ENCODE measurements at places on chromosomes 6 and 20. TPM values are rescaled to one million over a fixed set of nuclear protein-coding genes. Genes with fewer than 3 reads are reported as not detected.

DNA sequence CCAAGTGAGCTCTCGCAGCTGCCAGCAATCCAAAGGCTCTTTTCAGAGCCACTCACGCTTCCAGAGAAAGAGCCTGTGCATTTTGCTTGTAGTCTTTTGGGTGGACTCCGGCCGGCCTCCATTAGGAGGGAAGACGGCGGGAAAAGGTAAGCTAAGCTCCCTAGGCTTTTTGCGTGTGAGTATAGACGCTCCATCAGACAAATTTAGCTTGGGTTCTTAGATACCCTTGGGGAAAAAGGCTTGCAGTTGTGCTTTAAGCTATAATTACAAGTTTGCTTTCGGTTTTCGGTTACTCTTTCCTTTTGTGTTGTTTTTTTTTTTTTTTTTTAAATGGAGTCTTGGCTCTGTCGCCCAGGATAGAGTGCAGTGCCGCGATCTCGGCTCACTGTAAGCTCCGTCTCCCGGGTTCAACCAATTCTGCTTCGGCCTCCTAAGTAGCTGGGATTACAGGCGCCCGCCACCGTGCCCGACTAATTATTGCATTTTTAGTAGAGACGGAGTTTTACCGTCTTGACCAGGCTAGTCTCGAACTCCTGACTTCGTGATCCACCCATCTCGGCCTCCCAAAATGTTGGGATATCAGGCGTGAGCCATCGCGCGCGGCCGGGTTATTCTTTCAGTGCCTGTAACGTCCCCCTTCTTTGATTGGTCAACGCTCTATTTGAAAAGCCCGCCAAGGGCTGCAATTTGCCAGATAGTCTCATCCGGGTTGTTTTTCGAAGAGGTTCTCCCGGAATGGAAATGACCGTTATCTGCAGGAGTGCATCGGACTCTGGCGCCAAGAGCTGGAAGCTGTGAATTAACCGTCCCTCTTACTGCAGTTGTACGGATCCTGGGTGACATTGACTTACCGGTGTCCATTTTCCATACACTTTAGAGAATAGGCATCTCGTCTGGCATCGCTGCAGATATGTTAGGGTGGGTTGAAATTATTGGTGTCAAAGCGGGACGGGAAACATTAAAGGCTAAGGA lies 18.1 kb downstream of the OR2B2 start:
- peak; percentile 98 for DNase-seq

- peak; percentile 26 for DNase-seq
Observed at GRCh38 chr20:59788811-59789397, 144.5 kb downstream of the SYCP2 start.

DNA sequence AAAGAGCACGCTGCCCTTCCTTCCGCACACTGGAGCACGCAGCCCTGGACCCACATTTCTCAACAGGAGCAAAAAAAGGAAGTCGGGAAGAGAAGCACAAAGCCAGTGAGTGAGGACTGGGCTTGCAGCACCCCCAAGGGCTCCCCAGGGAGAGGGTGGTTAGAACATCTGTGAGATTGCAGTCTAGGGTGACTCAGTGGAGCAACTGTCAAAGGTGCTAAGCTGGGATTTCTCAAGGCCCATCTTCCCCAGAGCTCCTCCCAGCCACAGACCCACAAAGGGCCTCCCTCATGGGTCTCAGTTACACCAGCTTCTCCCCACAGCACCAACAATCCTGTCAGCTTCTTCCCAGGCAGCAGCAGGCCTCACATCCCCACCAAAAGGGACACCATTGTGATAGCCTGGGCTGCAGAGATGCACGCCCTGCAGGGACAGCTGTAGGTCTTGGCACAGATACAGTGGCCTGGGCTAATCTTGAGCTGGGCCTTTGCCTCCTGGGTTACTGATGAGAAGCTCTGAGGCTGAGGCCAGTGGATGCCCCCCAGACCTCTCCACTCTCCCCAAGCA lies 39.6 kb upstream of the CD93 start:
- peak; percentile 72 for DNase-seq

DNA sequence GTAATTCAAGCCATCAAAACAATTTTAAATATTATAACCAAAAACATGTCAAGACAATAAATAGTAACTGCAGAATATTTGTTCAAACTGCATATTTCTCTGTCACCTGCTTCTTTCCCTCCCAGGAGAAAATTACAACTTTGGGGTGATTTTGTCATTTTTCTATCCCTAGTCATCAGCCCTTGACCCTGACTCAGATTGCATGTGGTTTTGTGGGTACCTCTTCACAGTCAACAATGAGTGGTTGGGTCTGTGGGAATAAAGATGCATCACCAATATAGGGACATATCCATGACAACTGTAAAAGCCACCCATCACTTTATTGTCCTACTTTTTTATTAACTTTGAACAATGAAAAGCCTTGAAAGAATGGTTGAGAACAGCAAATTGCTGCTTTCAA lies 7.3 kb downstream of the COL10A1 start:
- no peak for DNase-seq

GRCh38 chr6:107123501-107123900 lies 8.2 kb upstream of the BEND3 start:
- DNase-seq = no peak

- no peak for DNase-seq
Observed at GRCh38 chr20:42472198-42472597, 717.5 kb downstream of the PTPRT start.

DNA sequence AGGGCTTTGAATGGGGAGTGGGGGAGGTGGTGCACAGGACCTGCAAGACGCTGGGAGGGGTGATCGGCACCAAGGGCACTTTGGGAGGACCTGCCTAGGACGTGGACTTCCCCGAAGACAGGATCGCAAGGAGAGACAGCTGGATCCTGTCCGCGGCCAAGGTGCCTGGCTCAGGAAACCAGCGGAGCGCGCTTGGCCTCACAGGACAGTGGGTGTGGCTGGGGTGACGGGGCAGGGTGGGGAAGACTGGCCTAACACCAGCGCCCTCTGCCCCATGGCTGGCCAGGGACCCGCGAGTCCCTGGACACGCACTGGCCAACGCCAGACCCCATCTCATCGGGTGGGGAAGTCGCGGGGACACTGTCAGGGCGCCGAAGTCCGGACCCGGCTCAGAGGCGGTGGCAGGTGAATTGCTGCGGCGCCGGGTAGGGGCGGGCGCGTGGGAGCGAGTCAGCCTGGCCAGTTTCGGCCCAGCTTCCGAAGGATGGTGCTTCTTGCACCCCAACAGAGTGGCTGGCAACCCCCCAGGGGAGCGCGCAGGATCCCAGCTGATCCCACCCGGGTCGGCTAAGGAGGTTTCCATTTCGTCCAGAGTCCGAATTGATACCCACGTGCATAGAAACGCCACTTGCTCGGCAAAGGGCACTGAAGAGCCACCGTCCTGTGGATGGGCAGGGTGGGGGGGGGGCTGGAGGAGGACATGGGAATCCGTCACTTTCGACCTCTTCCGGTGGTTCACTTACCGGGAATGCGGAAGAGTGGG lies 785 bp upstream of the THBD start:
- DNase-seq = no peak

GRCh38 chr6:128149796-128150195 lies 248.9 kb upstream of the THEMIS start:
- DNase-seq = no peak

DNA sequence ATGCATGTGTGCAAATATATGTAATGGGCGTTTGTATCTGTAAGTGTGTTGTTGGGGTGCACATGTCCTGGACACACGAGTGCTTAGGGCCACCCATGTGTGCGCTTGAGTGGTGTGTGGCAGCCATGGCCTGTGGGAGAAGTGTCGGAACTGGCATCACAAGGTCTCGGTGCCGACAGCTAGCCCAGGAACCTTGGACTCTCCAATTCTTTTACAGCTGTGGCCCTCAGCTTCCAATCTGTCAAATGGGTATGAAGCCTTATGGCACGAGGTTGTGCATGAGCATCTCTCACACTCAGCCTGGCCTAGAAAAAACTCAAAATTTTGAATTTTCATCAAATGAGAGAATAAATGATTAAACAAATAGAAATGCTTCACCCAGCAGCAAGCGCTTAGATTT lies 42.0 kb downstream of the SPDEF start:
- no peak for DNase-seq

- no peak for DNase-seq
Observed at GRCh38 chr6:35474131-35474941, 6.1 kb downstream of the RPL10A start.

- no peak for DNase-seq
Observed at GRCh38 chr6:319177-320131, 27.2 kb downstream of the DUSP22 start.

- no peak for DNase-seq
Observed at GRCh38 chr6:95785785-95786184, 208.4 kb downstream of the MANEA start.

GRCh38 chr6:135935941-135936601 lies 84.6 kb downstream of the PDE7B start:
- DNase-seq = peak; percentile 53

DNA sequence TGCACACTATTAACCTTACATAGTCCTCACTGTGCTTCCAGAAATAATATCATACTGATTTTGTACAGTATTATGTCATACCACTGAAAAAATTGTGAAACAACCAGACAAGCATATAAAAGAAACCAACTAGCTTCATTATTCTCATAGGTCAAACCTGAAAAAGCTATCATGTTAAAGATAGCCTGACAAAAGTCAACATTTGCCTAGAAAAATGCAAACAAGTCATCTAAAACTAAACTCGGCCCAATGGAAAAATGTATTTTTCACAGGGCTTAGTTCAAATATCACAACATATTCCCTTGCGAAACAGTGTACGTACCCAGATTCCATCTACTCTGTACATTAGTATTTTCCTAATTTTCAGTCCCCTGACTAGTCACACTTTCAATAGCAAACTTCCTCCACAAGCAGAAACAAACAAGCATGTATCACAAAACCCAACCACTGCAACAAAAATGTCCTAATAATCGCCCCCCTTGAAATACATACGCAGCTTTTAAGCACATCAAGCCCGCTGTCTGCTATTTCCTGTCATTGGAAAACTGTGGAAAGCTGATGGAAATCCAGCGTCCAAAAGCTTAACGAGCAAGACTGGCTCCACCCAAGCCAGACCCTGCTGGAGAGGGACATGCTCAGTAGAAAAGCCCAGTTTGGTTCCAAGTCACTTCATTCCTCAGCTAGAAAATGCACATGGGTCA lies 93.1 kb downstream of the EPB41L2 start:
- peak; percentile 87 for DNase-seq

- peak; percentile 20 for DNase-seq
Observed at GRCh38 chr6:38320358-38320757, 319.4 kb downstream of the BTBD9 start.

DNA sequence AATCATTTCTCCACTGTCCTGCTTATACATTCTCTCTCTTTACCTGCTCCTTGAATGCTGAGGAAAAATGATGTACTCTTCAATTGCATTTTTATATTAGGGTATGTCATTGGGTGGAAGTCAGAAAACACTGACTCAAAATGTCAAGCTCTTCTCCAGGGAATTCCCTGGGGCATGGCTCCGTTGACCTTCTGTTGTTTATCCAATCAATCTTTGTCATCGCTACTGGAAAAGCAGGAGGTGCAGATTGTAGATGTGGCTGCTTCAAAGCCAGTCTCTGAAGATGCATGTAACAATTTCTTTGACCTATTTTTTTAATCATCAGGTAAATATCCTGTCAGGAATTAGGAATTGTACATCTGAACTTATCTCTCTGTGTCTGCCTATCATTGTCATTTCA lies 63.9 kb upstream of the TENT5A start:
- DNase-seq = no peak

DNA sequence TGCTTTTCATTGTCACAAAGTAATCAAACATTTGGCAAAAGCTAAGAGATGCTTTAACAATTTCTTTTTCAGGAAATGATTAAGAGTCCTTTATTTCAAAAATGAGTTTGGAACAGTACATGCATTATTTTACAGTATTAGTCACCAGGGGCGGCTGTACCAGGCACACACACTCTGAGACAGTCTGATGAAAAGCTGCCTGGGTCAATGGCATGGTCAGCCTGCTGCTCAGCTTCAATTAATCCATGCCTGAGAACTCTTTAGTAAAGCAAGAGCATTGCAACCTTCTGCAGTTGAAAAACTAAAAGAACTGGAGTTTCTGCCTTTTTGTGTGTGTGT lies 105.5 kb downstream of the TULP4 start:
- DNase-seq = no peak

GRCh38 chr6:11366183-11366933 lies 133.9 kb upstream of the NEDD9 start:
- no peak for DNase-seq

GRCh38 chr20:38165089-38165965 lies at the start of gene TGM2:
Gene TGM2, minus strand, starts transcription at chr20:38165270. Its CDS starts 72 bp downstream, at chr20:38165198.
- peak; percentile 74 for DNase-seq

DNA sequence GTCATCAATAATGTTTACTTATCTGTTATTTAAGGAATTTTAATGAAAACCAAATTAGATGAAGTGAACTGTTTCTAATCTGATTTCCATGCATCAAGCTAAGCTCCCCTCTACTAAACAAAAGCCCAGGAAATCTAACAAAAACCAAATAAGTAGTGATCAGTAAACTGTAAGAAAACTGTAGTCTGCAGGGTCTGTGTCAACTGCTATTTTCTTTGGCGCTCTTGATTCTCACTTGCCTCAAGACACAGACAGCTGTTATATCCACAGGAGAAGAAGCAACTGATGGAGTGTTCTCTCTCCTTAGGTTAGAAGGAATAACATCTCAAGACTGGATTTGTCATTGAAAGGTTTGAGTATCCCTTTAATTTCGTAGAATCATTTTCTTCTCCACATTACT lies 293.5 kb downstream of the PHF3 start:
- DNase-seq = no peak

GRCh38 chr6:118100717-118101116 lies 193.7 kb downstream of the SLC35F1 start:
- DNase-seq = no peak

DNA sequence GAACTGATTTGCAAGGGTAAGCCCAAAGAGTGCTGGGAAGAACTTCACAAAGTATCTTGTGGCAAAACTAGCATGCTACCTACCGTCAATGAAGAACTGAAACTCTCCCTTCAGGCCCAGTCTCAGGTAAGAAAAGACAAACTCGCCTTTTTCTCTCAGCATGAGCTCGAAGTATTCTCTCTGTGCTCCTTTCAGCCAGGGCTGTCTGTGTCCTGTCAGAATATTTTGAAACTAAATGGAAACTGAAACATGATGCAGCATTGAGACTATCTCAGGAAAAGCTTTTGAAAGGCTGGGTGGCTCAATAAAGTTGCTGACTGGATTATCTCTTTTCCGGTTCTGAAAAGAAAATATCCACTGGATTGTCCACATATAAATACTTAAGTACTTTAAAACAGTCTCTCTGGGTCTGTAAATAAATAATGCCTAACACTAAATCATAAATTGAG lies 696 bp downstream of the CALHM5 start:
- peak; percentile 31 for DNase-seq

Gene DYNLT2
- 5.7 TPM for total RNA-seq

Gene CLDN20
- not detected for total RNA-seq

Gene GGTLC1
- total RNA-seq = not detected

Gene RAB32
- 19.8 TPM for total RNA-seq

Gene SIGLEC1
- 2.2 TPM for total RNA-seq

Gene ARMC2
- total RNA-seq = 2.8 TPM

Gene SAMD10
- total RNA-seq = 2.6 TPM

Gene MAP3K5
- total RNA-seq = 10.2 TPM

Gene SLC22A16
- total RNA-seq = 1.3 TPM

Gene GPR6
- total RNA-seq = 0.41 TPM

Gene GPX5
- total RNA-seq = not detected

Gene CD40
- 3.3 TPM for total RNA-seq

Measured in tongue (tissue), 3 donors.